ENCODE measurements at places on chromosomes 3 and 15.

DNA sequence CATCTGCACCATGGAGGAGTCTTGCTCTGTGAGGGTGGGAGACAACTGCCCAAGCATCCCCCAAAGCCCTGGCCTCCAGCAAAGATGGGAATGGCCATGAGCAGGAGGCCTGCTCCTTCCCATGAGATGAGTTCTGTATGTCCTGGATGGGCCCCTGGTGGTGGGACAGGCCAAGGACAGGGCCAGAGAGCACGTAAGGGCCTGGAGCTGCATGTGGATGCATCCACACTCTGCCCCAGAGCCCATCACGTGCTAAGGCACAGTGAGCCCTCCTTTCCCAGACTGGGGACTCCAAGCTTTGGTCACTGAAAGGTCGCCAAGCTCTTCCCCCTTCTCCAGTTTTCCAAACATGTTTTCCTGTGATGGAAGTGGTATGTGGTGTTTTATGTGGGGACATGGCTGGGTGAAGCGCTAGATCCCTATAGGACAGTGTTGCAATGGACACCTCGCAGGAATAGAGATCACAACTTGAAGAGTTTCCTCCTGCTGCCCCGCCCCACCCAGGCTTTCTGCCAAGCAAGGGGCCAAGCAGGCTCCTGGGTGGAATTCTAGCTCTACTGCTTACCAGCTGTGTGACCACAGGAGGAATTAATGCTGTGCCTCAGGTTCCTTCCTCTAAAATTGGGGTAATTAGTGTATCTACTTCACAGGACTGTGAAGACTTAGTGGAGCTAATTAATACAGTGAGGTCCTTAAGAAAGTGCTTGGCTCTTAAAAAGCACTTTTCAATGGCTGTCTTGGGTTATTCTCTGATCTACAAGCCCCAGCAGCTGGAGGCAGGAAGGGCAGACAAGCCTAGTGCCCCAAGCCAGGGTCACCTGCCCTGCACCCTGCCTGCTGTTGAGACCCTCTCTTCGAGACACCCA lies 106.4 kb upstream of the RPL32 start:
- no peak for DNase-seq

GRCh38 chr15:47371939-47372338 lies 345.4 kb upstream of the SEMA6D start:
- no peak for DNase-seq

- DNase-seq, result no peak
Measured at GRCh38 chr15:41825572-41826535, 2.0 kb upstream of the JMJD7 start.

DNA sequence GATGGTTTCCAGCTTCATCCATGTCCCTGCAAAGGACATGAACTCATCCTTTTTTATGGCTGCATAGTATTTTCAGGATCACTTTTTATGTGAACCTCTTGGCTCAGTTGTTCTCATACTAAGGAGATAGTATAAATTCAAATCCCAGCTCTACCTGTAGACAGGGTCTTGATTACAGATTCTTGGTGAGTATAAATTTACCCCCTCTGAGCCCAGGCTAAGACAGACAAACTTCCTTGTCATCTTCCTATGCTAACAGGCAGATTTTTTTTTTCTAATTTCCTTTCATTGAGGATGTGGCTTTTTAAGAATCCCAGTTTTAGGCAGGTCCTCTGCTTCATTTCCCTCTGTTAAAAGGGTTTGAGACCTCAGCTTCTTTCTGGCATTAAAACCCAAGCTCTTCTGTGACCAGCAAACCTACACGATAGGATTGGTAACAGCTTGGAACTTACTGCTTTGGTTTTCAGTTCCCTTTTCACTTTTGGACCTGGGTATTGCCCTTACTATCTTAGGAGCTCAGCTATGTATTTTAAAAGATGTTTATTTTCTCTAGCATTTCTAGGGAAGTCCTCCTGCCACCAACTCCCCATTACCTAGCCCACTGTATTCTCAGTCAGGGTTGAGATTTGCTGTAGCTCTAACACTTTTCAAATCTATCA lies 72.5 kb downstream of the VPS8 start:
- DNase-seq, result no peak

- DNase-seq, result no peak
Measured at GRCh38 chr3:143601723-143602484, 246.4 kb downstream of the SLC9A9 start.

GRCh38 chr3:159029306-159030026 lies 227.6 kb downstream of the MFSD1 start:
- no peak for DNase-seq

DNA sequence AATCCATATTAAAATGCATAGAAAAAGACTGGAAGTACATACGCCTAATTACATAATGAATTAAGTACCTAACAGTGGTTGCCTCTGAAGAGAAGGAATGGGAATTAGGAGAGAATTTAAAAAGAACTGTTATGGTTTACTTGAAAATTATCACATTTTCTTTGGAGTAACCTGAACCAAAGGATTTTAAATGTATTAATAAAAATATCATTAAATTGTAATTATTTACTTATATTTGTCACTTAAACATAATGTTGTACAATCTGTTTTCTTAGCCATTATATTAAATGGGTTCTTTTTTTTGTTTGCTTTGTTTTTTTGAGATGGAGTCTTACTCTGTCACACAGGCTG lies 114.2 kb upstream of the SLC7A14 start:
- DNase-seq, result no peak

- DNase-seq, result no peak
Measured at GRCh38 chr3:65252266-65252665, 564.5 kb upstream of the ADAMTS9 start.

GRCh38 chr15:69983696-69984265 lies 113.9 kb downstream of the TLE3 start:
- no peak for DNase-seq

DNA sequence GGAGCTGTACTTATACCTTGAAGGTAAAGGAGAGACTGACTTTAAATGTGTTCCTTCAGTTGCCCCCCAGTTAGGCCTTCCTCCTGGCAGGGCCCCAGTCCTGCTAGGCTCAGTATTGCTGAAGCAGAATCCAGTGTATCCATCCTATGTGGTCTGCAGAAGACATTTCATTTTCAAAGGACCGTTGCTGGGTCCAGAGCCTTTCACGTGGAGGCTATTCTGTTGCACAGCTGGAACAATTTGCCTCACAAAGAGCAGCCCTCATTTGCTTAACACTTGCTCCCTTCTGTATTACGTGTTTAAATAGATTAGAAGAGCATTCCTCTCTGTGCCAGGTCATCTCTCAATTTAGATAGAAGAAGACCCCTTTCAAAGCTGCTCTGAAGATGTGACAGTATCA lies 78.9 kb upstream of the CFAP20DC start:
- DNase-seq, result no peak

GRCh38 chr15:85926834-85927233 lies 132.1 kb upstream of the KLHL25 start:
- no peak for DNase-seq

GRCh38 chr3:133246119-133246518 lies 153.7 kb upstream of the BFSP2 start:
- DNase-seq, result peak; percentile 70

DNA sequence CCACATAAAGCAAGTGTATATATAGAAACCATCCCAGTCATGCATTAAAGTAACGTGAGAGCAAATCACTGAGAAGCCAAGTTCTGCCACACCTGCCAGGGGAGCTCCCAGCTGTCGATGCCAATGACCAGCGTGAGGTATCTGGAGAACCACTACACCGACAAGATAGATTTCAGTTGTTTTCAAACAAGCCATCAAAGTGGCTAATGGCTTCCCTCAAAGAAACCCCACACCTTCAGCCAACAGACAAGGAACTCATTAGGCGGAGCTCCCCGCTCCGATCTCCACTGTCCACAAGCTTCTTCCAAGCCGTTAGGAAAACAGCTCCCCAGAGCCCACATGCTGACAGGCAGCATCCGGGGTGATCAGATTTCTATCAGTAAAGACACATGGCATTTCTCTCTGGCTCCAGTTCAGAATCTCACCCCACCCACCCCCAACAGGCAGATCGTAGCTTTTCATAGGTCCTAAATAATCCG lies 54.2 kb upstream of the SPATA12 start:
- DNase-seq, result no peak

GRCh38 chr3:86954747-86955146 lies 36.2 kb downstream of the VGLL3 start:
- no peak for DNase-seq

- no peak for DNase-seq
Measured at GRCh38 chr3:148211725-148212124, 486.0 kb upstream of the AGTR1 start.

- DNase-seq, result no peak
Measured at GRCh38 chr3:117801912-117802239, 1092.3 kb downstream of the TUSC7 start.

DNA sequence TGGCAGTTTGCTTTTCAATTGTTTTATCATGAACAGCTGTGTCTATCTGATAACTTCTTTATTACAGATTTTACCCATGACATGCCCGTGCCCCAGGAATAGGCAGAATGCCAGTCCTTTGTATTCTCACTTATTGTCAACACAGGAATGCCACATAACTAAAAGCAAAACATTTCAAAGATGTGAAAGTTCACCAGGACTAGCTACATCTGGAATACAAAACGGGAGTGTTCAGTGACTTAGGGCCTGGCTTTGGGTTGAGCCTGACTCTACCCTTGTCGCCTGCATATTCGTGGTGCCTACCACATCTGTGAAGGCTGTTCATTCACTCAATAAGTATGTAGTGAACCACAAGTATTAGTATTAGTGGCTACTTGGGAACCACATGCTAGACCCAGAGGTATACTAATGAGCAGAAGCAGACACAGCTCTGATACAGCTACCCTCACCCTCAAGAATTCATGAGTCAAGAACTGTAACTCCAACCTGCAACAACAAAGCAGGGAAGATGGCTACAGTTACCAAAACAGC lies 2.9 kb downstream of the TNFSF10 start:
- no peak for DNase-seq

GRCh38 chr15:64430000-64430735 lies 30.2 kb upstream of the ZNF609 start:
- no peak for DNase-seq

DNA sequence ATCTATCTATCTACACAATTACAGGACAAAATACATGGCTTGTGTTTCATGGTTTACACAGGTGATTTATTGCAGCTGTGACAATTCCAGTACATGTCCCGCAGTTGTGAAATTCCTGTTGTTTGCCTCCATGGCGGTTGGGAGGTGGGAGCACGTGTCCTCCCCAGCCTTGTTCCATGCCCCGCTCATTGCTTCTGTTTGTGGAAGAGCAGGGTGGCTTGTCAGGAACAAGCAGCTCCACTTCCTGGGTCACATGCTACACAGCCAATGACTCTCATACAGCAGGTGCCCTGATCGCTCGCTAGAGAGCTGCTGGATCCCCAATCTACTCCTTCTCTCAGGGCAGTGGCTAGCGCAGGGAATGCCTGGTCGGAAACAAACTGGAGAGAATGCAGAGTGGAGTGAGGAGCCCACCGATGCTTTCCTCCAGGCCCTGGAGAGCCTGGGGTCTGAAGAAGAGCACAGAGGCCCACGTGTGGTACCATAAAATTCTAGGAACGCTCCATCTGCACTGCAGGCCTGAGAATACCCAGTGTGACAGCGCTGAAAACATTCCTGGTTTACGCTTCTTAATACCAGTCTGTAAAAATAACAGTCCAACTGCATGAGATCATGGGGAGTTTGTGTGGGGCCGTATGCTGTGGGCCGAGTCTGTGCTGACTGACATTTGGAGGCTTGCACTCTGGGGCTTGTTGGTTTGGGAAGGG lies 270.6 kb upstream of the RGMA start:
- no peak for DNase-seq
